ENCODE measurements at places on chromosomes 2 and 18. TPM values are rescaled to one million over a fixed set of nuclear protein-coding genes. Genes with fewer than 3 reads are reported as not detected.

Gene CFC1
- total RNA-seq = not detected

GRCh38 chr2:194182888-194183287 lies 1474.1 kb upstream of the SLC39A10 start:
- H3K27me3 ChIP-seq = no peaks in the 10 kb centered on the region
- H3K4me3 ChIP-seq = no peak overlapping the region
- no peak for DNase-seq
- H3K36me3 ChIP-seq = no peaks in the 10 kb centered on the region

DNA sequence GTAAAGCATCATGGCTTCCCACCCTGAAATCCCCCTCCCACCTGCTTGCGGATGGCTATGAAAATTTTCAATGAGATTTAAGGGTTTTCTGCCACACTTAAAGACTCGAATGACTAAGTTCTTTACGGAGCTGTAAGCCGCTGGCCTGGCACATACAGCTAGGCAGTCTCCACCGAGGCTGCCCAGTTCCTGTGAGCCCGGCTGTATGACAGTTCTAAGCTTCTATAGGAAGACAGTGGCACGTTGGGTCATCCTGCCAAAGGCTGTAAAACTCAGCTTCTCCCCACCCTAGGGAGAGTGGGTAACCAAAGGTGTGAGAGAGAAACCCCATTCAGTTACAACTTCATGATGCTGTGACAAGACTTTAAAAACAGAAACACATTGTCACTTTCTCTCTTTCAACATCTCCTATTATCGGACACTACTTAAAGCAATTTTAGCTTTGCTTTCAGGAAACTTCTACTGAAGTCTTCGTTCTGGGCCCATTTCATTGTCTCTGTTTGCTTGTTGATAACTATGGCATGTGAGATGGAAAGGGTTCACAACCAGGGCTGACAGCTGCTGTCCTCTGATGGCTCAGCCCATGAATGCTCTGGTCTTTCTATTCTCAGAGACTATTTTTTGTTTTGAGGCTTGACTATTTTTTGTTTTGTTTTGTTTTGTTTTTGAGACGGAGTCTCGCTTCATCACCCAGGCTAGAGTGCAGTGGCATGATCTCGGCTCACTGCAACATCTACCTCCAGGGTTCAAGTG lies 7.1 kb downstream of the CASP8 start:
- peaks cover 22% of the 10 kb centered on the region for H3K4me1 ChIP-seq
- DNase-seq = no peak
- no peak overlapping the region for H3K27ac ChIP-seq

DNA sequence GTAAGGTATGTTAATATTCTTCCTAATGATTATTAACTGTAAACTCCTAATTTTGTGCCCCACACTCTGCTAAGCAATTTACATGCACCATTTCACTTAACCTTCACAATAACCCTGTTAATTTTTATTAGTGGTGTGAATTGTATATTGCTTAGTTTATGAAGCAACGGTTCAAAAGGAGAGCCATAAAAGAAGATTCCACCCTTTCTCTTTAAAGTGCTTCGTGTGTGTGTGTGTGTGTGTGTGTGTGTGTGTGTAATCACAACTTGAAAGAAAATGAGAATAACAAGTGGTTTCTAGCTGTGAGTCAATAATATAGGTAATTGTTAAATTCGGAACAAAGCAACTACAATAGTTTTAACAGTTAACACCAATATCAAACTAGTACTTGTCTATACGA lies 60.6 kb downstream of the CCNT2 start:
- DNase-seq = no peak
- peaks cover 14% of the 10 kb centered on the region for H3K27me3 ChIP-seq
- H3K36me3 ChIP-seq = no peaks in the 10 kb centered on the region

Gene CDK15
- total RNA-seq = 53.8 TPM

Gene OTOF
- total RNA-seq = not detected

GRCh38 chr2:75954761-75955160 lies 244.0 kb upstream of the GCFC2 start:
- H3K36me3 ChIP-seq = no peaks in the 10 kb centered on the region
- no peak for DNase-seq
- no peaks in the 10 kb centered on the region for H3K4me1 ChIP-seq
- no peak overlapping the region for H3K27ac ChIP-seq
- H3K4me3 ChIP-seq = no peak overlapping the region

Gene IL36G
- total RNA-seq = not detected
